ENCODE measurements at places on chromosomes 12 and 14.

DNA sequence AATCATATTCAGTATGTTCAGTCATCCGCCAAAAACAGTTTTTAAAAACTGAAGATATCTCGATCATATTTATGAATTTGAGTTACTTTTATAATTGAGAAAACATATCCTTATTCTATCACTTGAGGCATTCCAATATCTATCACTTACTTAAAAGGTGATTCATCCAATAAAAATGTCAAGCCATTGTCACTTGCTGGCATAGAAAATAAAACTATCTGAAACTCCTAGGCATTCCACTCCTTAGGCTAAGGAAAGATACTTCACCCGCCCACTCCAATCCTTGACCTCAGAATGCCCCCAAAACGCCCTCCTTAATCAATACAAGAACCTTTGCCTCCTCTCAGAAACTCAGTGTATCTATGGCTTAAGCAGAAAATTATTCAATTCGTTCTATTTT is 51.3 kb upstream of the AMIGO2 start:
- no peak for DNase-seq

DNA sequence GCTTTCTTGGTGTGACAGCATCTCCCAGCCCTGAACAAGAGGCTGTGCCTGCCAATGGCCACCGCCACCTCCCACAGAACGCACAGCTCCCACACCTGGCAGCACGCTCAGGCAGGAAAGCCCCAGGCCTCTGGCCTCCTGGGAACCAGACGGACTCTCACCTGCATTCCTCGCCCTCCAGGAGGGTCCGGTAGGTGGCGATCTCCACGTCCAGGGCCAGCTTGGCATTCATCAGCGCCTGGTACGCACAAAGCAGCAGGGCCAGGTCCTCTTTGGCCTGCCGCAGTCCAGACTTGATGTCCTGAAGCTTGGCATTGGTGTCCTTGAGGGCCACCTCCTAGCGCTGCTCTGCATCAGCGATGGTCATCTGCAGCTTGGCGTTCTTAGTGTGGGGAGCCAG is 12.1 kb upstream of the KRT77 start:
- no peak for DNase-seq

DNA sequence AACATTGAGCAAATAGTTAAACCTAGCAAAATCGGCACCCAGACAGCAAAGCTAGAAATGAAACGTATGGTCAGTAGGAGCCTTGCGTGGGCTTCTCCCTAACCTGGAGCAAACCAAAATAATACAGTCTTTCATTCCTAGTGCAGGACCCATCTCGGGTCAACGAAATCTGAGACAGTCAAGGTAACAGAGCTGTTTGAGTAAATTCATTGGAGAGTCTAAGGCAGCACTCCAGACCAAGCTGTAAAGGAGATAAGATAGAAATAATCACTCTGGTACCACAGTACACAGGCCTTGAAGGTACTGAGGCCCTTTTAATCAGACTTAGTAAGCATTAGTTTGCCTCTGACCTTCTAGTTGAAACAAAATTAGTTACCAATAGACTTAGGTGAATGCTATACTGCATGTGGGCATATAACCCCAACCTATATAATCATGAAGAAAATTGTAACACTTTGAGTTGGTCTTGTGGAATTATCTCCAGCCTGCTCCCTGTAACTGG is 54.4 kb upstream of the BICD1 start:
- DNase-seq = no peak

GRCh38 chr12:70960484-70960883 is 39.9 kb upstream of the PTPRR start:
- no peak for DNase-seq

- DNase-seq = no peak
Observed at GRCh38 chr14:103216857-103217256, 93.6 kb downstream of the TNFAIP2 start.

GRCh38 chr14:87081004-87081403 is 912.0 kb downstream of the GALC start:
- no peak for DNase-seq

- no peak for DNase-seq
Observed at GRCh38 chr14:104887623-104888488, 22.8 kb downstream of the CEP170B start.

GRCh38 chr14:70731447-70732239 is 77.7 kb downstream of the MAP3K9 start:
- no peak for DNase-seq

GRCh38 chr12:64714551-64714968 is 44.6 kb downstream of the GNS start:
- DNase-seq = peak; percentile 43

DNA sequence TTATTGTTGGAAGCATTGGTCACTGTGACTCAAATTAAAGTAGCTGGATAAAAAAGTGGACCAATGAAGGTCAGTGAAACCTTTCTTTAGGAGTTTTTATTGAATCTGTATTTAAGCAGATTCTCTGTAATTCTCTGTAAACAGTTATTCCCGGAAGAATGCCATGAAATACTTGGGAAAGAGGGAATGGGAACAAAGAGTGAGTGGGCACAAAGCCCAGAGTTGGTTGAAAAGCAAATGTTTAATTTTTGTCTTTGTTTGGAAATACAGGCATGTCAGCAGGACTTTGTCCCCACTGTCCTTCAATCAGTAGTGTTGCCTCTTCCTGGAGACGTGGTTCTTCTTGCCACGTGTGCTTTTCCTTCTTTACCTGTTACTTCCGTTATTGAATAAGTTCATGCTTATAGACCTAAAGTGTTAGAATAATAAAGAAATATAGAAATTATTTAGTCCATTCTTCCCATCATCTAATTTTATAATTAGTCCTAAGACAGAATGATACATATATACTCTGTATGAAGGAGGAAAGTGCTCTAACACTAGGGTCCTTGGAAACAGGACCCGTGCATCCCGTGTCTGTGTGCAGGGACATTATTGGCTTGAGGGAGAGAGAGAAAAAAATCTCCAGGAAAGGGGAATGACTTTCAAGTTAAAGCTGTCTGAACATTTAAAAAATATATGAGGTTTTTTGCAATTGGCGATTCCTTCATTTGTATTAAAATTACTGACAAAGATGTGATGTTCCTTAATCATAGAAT is 2.0 kb upstream of the ANG start:
- no peak for DNase-seq

- no peak for DNase-seq
Observed at GRCh38 chr12:71075743-71076142, 82.1 kb downstream of the TSPAN8 start.

DNA sequence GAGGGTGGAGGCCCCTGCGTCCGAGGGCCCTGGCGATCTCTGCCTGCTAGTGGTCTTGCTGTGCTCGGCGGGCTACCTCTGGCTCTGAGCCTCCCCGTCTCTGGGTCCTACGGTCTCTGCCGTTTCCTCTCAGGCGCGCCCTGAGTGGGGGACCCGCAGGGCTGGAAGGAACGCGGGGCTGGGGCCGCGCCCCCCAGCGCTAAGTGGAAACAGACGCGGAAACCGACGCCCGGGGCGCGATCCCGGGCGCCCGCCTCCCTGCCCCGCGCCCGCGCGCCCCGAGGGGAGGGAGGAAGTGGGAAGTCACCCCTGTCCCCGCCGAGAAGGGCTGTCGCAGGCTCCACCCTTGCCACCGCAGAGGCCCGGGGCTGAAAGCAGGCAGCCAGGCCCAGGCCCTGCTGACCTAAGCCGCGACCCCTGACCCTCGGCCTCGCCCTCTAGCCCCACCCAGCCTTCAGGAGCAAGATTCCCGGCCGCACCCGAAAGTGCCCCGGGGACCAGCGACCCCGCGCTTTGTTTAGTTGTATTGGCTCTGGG is 831 bp downstream of the CRIP1 start:
- DNase-seq = peak; percentile 67

DNA sequence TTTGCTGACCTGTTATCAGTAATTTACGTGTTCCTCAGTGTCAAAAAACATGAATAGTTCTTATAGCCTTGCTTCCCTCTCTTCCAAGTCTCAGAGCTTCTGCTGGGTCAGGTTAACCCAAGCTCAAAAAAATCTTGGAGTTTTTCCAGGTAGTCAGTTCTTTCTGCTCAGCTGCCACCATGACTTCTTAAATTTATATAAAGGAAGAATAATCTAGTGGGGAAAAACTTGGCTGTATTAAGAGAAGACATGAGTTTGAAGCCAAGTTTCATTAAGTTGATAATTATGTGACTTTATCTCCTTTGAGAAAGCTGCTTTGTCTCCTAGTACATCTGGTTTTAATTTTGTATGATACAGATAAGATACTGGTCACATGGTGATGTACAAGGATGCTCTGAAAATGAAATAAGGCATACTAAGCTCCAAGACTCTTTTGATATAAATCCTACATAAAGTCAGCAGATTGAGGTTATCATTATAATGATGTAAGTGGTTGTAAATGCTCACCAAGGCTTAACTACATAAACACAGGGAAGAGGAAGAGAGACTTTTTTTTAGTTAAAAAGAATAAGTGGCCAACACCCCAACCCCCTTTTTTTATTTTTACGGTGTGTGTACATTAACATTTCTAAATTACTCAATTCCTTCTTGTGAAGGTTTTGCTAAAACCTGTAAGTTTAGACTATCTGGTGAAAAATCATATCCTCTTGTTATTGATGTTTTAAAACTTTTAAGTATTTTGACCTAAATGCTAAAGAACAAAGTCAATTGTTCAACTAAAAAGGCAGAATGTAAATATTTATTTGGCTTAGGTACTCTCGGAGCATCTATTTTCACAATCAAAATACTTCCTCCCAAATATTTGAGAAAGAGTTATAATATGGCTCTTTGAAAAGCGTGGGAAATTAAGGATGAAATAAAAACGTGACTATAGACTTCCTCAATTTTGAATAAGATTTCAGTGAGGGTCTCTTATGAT is 84.1 kb upstream of the SLC38A2 start:
- DNase-seq = no peak

- no peak for DNase-seq
Observed at GRCh38 chr12:45974171-45974719, 16.1 kb downstream of the SCAF11 start.

- DNase-seq = peak; percentile 50
Observed at GRCh38 chr12:123106640-123107359, 44.1 kb downstream of the PITPNM2 start.

DNA sequence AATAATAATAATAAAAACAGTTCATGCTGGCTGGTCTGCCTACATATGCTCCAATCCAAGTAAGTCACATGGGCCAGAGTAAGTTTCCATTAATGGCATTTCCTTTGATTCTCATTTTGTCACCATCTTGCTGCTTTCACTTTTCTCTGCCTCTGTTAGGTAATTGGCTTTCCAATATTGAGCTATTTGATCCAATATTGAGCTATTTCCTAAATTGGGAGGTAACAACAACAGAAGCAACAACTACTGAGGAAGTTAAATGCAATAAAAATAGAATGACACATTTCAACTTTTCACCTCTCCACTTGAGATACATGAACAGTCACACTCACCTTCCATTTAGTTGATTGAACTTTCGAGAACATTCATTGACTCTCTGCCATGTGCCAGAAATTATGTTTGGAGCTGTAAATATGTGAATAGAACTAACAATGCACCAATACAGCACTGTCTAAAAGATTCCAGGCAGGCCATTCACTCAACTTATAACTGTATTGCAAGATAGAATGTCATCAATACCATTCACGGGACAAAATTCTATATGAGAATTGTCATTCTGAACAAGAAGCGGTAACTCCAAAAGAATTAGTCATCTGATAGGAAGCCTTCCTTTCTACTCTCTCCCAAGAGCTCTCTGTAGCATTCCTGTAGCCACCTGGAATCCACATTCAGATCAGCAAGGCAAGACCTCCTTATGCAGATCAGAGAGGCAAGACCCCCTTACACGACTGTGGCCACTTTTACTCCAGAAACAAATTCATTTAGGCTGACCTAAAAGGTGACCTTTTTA is 136.4 kb downstream of the PHLDA1 start:
- no peak for DNase-seq

Measured in T-cell (primary cell).